ENCODE measurements at places on chromosomes 7 and 10. TPM values are rescaled to one million over a fixed set of nuclear protein-coding genes. Genes with fewer than 3 reads are reported as not detected.
A peak's percentile ranks its signal among the peaks of the same experiment; 100 is the strongest.

GNGT1 gene
- total RNA-seq: 0.06 TPM

DNA sequence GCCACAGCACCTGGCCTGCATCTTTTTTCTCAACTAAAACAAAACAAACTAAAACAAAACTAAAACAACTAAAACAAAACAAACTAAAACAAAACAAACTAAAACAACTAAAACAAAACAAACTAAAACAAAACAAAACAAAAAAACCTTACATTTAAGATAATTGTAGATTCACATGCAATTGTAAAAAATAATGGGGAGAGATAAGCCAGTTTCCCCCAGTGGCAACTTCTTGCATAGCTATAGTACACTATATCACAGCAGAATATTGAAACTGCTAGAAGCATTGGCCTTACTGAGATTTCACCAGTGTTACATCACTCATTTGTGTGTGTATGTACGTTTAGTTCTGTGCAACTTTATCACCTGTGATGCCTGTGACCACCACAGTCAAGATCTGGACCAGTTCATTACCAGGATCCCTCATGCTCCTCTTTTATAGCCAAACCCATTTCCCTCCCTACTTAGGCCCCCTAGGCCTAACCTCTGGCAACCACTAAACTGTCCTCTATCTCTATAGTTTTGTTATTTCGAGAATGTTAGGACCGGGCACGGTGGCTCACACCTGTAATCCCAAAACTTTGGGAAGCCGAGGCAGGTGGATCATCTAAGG is 9.3 kb downstream of the FXYD4 start:
- H3K27ac ChIP-seq: no peak overlapping the region
- no peaks in the 10 kb centered on the region for H3K27me3 ChIP-seq
- no peak for DNase-seq
- H3K4me1 ChIP-seq: peaks cover 7% of the 10 kb centered on the region
- H3K36me3 ChIP-seq: no peaks in the 10 kb centered on the region

PRTFDC1 gene
- 26.4 TPM for total RNA-seq

RBP3 gene
- total RNA-seq: not detected

CHAT gene
- total RNA-seq: not detected

TMEM273 gene
- not detected for total RNA-seq

DNA sequence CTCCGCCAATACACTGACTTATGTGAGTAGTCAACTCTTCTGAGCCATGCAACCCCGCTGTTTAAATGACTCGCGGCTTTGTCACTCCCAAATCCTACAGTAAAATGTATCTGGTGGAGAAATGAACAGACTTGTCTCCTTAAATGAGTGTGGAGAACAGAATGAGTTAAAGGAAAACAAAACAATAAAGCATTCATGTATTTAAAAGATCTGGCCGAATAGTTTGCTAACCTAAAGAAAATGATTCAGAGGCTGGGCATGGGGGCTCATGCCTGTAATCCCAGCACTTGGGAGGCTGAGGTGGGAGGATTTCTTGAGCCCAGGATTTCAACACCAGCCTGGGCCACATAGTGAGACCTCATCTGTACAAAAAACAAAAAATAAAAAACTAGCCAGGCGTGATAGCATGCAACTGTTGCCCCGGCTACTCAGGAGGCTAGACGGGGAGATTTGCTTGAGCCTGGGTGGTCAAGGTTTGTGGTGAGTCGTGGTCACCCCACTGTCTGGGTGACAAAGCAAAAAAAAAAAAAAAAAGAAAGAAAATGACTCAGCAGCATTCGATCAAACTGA is 86.5 kb upstream of the PFKP start:
- H3K27ac ChIP-seq: no peak overlapping the region
- H3K4me1 ChIP-seq: peaks cover 3% of the 10 kb centered on the region

GRCh38 chr10:101961591-101962498 is 94.1 kb downstream of the ARMH3 start:
- H3K4me3 ChIP-seq: no peak overlapping the region
- H3K27ac ChIP-seq: no peak overlapping the region
- no peaks in the 10 kb centered on the region for H3K27me3 ChIP-seq
- DNase-seq: no peak

ITIH5 gene
- total RNA-seq: 0.84 TPM

DNA sequence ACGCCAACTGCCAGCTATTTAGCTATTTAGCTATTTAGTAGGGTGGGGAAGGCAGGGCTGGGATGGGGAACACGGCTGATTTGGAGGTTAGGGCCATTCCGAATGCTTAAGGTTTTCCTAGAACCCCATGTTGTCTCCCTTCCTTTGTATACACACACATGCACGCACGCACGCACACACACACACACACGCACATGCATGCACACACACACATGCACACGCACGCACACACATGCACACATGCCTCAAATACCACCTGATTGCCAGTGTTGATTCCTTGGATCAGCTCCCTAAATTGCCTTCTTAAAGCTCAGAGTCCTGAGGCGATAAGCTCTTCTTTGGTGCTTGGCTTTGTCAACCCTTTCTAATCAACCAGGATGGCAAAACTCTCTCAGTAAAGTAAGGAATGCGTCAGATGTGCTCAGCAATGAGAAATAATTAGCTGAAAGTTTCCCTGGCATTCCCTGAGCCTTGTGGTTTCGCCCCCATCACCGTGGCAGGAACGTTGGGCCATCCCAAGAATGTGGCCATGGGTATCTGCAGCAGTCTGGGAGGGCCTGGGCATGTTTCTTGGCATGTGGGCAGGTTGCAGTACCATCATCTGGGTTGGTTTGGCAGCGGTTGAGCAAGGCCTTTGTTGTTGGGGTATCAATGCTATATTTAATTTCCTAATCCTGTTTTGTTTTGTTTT is 305.6 kb downstream of the LRMDA start:
- no peaks in the 10 kb centered on the region for H3K27me3 ChIP-seq
- peaks cover 19% of the 10 kb centered on the region for H3K4me1 ChIP-seq
- H3K36me3 ChIP-seq: no peaks in the 10 kb centered on the region
- DNase-seq: peak; percentile 26

C10orf67 gene
- not detected for total RNA-seq

GSAP gene
- 2.0 TPM for total RNA-seq

DNA sequence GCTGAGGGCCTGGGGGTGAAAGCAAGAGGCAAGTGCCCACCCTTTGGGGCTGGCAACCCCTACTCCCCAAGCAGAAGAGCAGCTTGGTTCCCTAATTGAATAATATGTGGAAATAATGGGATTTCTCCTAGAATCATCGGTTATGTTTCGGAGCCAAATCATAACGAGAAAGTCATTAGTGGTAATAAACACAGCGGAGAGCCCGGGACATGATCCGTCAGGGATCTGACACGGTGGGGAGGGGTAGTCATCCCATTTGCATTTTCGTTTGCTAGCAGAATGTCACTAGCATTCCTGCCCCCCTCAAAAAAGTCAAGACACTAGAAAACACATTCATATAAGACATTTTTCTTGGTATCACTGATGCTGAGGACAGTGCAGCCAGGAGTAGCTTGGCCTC is 140.4 kb downstream of the CDH23 start:
- no peaks in the 10 kb centered on the region for H3K27me3 ChIP-seq
- no peak for DNase-seq
- H3K4me1 ChIP-seq: peaks cover 16% of the 10 kb centered on the region
- H3K36me3 ChIP-seq: no peaks in the 10 kb centered on the region

- H3K27ac ChIP-seq: no peak overlapping the region
- H3K4me3 ChIP-seq: no peak overlapping the region
Observed at GRCh38 chr10:22365644-22366434, 20.5 kb downstream of the SPAG6 start.

DNA sequence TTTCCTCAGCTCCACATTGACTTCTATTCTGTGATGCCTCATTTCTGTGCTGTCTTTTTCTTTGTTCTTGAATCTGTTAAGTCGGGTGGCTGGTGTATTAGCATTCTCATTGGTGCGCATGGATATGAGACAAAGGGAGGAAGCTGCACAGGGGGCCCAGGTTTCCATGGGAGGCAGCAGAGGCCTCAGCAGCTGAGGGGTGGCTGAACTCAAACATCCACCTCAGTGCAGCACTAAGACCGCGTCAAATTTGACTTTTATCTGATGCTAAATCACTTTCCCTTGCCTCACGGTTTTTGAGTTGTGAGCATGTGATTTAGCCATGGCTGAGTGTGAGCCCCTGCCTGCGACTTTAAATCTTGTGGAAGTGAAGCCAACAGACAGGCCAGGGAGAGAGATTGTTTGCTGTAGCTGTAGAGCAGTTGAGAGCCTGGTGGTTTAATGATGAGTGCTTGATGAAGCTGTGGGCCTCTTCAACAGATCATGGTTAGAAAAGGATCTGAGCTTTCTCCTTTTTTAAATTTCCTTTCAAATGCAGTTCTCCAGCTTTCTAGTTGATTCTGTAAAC is 193.3 kb upstream of the ZNF804B start:
- no peaks in the 10 kb centered on the region for H3K36me3 ChIP-seq
- peaks cover 13% of the 10 kb centered on the region for H3K4me1 ChIP-seq
- H3K27ac ChIP-seq: no peak overlapping the region

RGR gene
- 1.9 TPM for total RNA-seq

DNA sequence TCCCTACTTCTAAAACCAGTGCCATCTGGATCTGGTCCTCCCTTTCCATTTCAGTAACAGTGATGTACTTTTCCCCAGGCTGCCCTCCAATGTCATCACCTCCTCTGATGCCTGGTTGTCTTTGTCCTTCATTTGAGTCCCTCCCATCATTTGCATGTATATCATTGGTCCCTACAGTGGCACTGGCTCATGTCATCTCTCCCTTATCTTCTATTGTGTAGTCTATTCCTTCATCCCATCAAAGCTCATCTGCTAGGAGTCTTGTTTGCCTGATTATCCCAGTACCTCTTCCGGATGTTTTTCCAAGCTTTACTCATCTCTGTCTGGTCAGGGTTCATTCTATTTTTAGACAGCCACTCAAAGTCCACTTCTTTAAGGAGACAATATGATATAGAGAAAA is 292.9 kb upstream of the BMPER start:
- H3K4me3 ChIP-seq: no peak overlapping the region
- H3K27me3 ChIP-seq: no peaks in the 10 kb centered on the region
- no peaks in the 10 kb centered on the region for H3K4me1 ChIP-seq
- H3K36me3 ChIP-seq: no peaks in the 10 kb centered on the region
- H3K27ac ChIP-seq: no peak overlapping the region

DNA sequence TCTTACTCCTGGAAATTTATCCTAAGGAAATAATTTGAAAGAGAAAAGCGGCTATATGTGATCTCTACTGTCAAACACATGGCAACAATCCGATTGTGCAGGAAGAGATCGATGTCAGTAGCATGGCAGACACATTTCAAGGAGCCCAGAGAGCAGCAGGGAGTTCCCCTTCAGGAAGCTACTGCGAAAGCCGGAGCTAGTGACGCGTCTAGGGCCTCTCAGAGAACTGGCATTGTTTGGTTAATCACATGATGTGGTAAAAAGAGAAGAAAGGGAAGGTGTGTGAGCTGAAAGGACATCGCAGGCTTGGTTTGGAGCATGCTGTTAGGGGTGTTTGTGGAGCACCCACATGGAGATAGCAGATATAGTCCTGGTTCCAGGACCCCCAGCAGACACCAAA is 74.9 kb downstream of the BEND7 start:
- no peak overlapping the region for H3K27ac ChIP-seq
- no peak overlapping the region for H3K4me3 ChIP-seq
- no peaks in the 10 kb centered on the region for H3K36me3 ChIP-seq
- DNase-seq: peak; percentile 47
- peaks cover 10% of the 10 kb centered on the region for H3K4me1 ChIP-seq
